ENCODE measurements at places on chromosomes 5 and 9.

DNA sequence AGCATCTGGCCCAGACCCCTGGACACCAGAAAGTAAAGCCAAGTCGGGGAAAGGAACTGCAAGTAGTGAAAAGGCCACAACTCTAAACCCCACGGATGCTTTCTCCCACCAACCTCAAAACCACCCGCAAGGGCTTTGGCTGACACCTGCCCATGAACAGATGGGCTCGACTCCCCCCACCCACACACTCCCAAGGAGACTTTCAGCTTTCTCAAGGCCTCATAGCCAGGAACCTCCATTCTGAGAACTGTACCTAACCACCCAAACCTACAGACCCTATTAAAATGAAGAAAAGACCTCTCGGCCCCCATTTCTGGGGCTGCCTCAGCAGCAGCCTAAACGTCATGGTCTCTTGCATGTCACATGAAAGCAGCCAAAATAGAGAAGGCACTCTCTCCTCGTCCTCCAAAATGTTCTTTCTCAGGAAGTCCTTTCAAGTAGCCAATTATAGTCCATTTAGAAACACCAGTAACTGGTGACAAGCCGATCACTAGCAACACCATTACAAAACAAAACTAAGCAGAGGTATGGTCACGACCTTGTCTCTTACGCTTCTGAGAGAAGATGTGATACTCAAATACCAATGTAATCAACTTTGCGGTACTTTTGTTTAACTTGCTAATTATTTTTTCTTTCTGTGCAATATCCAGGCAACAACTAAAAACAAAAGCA lies 2.9 kb downstream of the B4GALT1 start:
- no peak for DNase-seq

DNA sequence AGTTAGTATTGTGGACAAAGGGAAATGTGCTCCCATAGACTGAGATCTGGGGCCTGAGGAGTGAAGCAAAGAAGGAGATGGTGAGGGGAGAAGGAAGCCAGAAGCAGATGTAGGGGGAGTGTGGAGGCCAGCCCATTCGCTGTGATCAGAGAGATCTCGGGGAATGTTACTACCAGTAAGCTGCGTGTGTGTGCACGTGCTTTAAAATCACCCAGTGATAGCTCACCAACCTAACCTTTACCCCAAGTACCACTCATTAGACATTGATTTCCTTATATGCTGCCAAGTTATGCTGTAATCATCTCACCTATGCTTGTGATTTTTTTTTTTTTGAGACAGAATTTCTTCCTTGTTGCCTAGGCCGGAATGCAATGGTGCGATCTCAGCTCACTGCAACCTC lies 659.1 kb downstream of the IRX1 start:
- no peak for DNase-seq

DNA sequence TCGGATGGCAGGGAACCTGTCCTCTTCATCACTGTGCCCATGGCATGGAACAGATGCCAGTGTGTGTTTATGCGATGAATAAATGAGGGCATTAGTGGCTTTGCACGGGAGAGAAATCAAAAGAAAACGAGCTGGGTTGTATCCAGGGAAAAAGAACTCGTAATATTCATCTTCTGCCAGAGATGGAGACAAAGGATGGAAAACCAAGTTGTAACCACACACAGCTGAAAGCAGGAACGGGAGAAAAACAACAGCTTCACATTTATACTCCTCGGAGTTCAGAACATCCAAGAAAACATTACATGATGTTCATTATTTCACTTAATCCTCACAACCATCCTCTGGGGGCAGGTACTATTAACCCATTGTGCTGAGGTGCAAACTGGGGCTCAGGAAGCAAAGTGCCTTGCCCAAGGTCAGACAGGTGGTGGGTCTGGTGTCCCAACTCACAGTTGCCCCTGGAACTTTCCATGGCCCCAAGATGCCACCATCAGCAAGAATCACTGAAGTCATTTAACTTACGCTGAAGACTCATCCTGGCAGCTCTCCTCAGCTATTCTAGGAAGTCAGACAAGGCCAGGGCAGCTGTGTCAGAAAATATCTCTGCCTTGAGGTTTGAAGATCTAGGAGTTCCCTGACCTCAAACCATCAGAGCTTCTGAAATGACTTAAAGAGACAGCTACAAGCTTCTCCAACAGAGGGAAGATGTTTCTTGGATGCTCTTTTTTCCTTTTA lies 250.4 kb downstream of the NSG2 start:
- no peak for DNase-seq

GRCh38 chr9:84945878-84946538 lies 276.5 kb downstream of the NTRK2 start:
- no peak for DNase-seq

GRCh38 chr9:966870-967269 lies 9.6 kb upstream of the DMRT3 start:
- DNase-seq, result no peak

- DNase-seq, result no peak
These were observed 629.3 kb upstream of the RGMB start for GRCh38 chr5:98144116-98144515.

- DNase-seq, result no peak
These were observed 166.6 kb upstream of the HCN1 start for GRCh38 chr5:45862763-45863162.

DNA sequence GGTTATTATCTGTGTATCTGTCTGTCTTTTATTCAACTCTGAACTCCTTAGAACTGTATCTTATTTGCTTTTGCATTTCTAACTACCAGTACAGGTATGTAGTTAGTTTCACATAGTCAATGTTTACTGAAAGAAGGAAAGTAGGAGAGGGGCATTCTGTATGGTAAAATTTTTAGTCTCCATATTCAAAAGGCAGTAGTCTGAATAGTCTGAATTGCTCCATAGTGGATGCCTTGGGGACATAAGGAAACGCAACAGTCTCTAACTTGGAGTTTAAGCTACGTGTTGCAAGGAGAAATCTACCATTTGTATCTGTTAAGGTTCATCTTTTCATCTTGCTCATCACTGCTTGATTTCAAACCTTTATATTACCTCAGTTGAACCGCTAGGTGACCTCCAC lies 26.2 kb downstream of the RASGRF2 start:
- no peak for DNase-seq

DNA sequence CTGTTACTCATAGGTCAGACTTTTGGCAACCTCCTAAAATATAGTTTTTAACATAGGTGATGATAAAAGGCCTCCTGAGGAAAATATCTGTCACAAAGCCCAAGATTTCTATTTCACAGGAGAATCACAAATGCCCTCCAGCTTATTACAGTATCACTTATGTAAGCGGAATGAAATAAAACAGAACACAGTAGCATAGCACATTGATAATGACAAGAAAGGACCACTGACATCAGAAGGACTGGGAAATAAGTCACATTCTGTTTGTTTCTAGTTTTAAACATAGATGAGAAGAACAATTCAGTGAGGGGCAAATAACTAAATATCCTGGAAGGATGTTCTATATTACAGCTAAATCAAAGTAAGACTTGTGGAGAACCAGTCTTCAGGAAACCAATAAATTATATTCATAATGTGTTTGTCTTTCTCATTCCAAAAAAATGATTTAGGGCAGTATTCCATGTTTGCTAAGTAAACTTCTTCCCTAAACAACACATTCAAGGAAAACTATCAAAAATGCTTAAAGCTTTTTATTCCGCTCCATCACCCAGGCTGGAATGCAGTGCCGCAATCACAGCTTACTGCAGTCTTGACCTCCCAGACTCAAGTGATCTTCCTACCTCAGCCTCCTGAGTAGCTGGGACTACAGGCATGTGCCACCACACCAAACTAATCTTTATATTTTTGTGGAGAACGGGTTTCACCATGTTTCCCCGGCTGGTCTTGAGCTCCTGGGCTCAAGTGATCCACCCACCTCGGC lies 20.8 kb upstream of the CTNNAL1 start:
- DNase-seq, result no peak

DNA sequence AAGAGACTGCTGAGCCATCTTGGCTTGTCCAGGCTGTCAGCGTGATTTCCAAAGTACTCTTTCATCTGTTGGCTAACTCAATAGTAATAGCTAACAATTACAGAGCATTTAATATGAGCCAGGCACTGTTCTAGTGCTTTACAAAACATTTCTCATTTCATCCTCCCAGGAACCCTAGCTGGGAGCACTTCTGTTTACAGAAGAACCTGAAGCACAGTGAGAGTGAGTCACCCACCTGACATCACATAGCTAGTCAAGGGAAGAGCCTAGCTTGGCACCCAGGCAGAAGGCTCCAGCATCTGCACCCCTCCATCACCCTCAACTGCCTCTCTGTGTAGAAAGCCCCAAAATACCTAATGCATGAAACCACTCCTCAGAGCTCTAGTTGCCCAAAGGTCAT lies 57.5 kb upstream of the IQGAP2 start:
- no peak for DNase-seq

- DNase-seq, result no peak
These were observed 200.2 kb downstream of the SEMA6A start for GRCh38 chr5:116374434-116374852.

GRCh38 chr5:666816-667498 lies 26.2 kb downstream of the TPPP start:
- DNase-seq, result no peak

All from stimulated activated CD4-positive, alpha-beta T cell treated with anti-CD3 and anti-CD28 coated beads, Interleukin-4, amount 100 ng/mL, for 24 hours (primary cell).